ENCODE measurements at places on chromosomes 12 and 14.

DNA sequence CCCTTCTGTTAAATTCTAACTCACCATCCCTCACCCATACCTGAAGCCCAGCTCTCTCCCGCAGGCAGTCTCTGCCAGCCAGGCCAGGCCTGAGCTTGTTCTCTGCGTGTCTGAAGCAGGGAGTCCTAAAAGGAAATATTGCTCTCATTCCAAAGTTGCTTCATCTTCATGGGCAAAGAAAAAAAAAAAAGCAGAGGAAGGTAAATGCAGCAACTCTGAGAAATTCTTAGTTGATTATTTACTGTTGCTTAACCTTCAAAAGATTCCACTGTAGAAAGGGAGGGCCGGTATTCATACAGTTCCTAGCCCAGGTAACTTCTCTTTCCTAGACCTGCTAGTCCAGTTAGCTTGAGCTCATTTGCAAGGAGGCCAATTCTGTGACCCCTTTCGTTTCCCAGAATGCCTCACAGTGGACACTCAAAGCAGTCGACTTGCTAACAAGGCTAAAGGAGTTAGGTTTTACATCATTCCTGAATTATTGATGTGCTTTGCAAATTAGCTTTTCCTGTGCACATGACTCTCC lies 193.5 kb upstream of the EEA1 start:
- DNase-seq, result no peak

DNA sequence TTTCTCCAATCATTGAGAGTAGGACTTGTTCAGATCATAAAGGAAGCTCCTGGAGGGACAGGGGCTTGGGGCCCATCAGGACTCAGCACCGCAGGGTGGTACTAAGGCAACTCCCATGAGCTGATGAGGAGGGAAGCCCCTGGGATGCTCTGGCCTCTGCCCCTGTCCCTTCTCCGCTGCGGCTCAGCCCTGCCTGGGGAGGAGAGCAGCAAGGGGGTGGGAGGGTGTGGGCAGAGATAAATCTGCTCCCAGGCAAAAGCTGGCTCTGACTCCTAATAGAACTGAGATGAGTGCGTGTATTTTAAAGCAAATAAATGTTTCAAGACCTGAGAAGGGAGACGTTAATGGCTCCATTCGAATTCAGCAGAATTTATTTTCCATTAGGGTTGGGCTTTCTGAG lies 52.0 kb upstream of the CHST11 start:
- DNase-seq, result no peak

DNA sequence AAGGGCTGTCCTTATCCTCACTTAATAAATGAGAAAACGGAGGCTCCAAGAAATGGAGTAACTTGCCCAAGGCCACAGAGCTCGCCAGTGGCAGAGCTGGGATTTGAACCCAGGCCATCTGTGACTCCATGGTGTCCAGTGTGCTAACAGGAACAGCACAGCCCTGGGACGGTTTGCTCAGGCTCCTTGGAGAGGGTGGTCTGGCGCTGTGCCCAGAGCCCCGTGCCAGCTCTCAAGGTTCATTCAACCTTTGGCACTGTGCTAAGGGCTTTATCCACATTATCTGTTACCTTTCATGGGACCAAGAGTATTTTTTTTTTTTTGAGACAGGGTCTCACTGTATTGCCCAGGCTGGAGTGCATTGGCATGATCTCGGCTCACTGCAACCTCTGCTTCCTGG lies 8.1 kb downstream of the DAO start:
- DNase-seq, result no peak

DNA sequence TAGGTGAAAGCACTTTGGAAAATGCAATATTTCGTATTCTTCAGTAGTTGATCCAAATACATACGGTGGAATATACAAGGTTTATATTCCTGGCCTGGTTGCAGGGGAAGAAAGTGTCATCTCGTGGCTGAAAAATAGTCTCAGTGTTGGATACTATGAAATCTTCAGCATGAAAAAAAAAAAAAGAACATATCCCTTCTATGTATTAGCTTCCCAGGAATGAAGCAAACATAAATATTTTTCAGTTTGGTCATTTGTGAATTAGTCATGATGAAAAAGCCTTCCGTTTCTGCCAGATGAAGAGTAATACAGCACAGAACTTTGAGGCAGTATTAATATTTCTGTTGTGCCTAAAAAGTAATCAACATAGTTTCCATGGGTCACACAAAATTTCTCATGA lies 36.7 kb downstream of the FLRT2 start:
- DNase-seq, result no peak

GRCh38 chr12:2486796-2487195 lies 308.0 kb upstream of the FKBP4 start:
- DNase-seq, result no peak

DNA sequence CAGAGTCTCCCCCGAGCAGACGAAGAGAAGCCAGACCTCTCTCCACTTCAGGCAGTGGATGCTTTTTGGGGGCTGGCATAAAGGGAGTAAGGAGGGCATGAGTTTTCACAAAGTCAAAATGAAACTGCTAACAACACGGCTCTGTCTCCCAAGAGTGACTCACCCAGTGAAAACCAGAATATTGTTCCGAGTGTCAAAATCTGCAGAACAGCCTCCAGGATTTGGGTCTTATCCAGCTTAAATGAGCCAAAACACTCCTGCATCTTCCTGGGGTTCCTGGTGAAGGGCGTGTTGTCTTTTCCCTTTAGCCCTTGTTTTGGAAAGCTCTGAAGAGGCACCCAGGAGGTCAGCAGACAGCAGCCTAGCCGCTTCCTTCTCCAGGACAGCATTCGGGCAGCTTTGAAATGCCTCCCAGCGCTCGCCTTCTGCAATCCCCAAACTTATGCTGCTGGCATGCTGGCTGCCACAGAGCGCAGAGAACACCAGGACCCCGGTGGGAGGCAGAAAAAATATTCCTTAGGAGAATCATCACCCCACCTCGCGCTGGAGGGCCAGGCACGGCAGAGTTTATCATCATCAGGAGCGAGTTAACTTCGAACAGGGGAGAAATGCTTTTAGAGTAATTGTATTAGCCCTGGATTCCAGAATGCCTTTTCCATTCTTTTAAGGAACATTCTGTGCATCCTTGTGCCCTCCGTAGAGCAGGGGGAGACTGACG lies 117.7 kb upstream of the NCOR2 start:
- no peak for DNase-seq

DNA sequence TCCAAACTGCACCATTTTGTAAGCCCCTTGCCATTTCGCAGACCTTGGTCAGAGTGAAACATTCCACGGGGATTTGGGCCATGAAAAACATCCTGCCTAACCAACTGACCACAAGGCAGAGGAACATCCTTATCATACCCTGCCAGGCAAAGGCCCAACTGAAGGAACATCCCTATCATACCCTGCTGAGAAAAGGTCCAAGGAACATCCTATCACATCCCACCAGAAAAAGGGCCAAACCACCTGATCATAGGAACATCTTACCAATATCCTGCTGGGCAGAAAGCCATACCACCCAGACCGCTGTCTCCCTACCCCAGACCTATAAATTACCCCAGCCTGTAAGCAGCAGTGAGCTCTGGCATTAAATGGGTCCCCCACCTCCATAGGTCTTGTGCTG lies 19.4 kb upstream of the LRRC9 start:
- no peak for DNase-seq
